ENCODE measurements at places on chromosomes 16 and 17. TPM values are rescaled to one million over a fixed set of nuclear protein-coding genes. Genes with fewer than 3 reads are reported as not detected.

DNA sequence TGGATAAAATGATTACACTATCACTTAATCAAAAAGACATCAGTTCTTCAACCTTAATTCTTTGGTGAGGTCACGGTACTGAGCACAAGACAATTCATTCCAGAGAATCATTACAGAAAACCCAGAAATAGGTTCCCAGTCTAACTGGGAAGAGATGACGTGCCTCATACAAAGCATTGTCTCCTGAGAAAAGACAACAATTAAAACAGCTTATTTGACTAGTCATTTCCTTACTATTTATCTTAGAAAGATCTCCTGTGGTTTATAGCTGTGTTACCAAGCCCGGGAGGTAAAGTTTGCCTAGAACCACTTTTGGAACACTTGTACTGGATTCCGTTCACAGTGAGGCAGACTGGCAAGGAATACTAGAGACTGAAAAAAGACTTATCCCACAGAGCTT, 5.1 kb downstream of the PHF12 start:
- H3K4me3 ChIP-seq: peak overlapping the region; percentile 50
- no peaks in the 10 kb centered on the region for H3K27me3 ChIP-seq
- H3K27ac ChIP-seq: peak overlapping the region; percentile 21
- no peak for DNase-seq

- no peak overlapping the region for H3K27ac ChIP-seq
- no peak overlapping the region for H3K4me3 ChIP-seq
- no peaks in the 10 kb centered on the region for H3K4me1 ChIP-seq
- H3K36me3 ChIP-seq: no peaks in the 10 kb centered on the region
- DNase-seq: no peak
These were observed 38.4 kb upstream of the ENDOV start for GRCh38 chr17:80376531-80376930.

- no peaks in the 10 kb centered on the region for H3K27me3 ChIP-seq
- no peak for DNase-seq
These were observed 4.3 kb upstream of the ENGASE start for GRCh38 chr17:79070266-79070880.

DNA sequence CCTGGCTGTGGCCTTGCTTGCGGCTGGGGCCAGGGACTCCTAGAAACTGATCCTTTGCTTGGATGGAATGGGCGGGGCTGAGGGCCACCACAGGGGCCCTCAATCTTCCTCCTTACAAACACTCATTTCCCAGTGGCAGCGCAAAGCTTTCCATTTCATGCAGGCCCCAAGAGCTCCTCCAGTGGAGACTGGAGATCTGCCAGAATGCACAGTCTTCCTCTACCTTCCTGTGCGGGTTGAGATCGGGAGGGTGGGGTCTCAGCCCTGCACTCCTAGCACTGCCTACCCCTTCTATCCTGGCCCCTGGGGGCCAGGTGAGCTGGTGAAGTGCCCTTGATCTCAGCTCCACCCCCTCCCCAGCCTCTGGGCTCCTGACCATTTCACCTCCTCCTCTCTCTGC, 1.7 kb downstream of the NRN1L start:
- H3K4me1 ChIP-seq: peaks cover 6% of the 10 kb centered on the region
- H3K27me3 ChIP-seq: no peaks in the 10 kb centered on the region
- no peak overlapping the region for H3K4me3 ChIP-seq
- no peak for DNase-seq

DNA sequence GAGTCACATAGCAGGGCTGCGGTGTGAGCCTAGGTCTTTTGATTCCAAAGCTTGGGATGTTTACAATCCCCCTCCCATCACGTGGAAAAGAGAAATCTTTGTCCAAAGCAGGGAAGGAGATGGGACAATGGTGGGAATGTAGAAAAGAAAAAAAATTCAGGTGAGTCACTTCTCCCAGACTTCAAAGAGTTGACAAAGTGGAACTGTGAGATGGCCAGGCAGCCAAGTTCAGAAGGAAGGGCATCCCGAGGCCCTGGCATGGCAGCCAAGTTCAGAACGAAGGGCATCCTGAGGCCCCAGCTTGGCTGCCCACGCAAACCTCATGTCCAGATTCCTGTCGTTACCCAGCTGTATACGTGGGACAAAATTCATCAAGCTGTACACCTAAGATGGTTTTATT, 47.5 kb downstream of the FOXL1 start:
- H3K4me1 ChIP-seq: no peaks in the 10 kb centered on the region
- no peak overlapping the region for H3K27ac ChIP-seq
- DNase-seq: no peak

EFNB3 gene
- total RNA-seq: not detected

KRT12 gene
- total RNA-seq: not detected
